ENCODE measurements at places on chromosomes 6 and 20.

GRCh38 chr6:14732226-14732843 is 513.5 kb upstream of the JARID2 start:
- no peak for DNase-seq

DNA sequence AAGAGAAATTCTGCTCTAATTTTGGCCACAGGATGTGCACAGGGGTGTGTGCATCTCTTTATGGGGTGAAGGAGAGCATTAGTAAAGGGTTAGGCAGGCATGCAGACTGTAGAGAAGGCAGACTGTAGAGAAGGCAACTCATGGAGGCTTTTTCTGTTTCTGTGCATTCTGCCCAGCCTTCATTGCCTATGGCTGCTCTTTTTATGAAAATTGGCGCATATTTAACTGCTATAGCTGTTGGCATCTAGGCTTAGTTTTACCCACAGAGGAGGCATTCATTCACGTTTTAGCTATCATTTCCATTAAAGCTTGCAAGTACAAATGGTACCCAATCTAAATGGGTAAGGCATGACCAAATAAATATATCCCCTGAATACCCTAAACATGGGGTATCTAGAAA is 286.8 kb upstream of the ID4 start:
- DNase-seq: no peak

DNA sequence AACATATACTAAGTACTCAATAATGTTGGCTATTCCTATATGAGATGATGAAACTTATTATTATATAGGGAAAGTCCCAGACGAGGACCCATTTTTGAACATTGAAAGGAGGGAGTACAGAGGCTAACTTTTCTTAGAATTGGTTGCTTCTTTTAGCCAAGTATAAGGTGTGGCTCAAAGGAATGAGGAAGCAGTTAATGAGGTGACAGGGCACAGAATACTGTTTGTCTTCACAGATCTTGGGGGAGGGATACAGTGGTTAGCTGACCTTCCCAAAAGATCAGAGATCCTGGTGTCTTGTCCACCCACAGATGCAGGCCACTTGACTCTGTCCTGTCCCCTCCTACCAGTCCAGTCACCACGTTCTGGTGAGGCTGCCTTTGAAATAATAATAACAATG is 67.8 kb upstream of the EPB41L1 start:
- no peak for DNase-seq

DNA sequence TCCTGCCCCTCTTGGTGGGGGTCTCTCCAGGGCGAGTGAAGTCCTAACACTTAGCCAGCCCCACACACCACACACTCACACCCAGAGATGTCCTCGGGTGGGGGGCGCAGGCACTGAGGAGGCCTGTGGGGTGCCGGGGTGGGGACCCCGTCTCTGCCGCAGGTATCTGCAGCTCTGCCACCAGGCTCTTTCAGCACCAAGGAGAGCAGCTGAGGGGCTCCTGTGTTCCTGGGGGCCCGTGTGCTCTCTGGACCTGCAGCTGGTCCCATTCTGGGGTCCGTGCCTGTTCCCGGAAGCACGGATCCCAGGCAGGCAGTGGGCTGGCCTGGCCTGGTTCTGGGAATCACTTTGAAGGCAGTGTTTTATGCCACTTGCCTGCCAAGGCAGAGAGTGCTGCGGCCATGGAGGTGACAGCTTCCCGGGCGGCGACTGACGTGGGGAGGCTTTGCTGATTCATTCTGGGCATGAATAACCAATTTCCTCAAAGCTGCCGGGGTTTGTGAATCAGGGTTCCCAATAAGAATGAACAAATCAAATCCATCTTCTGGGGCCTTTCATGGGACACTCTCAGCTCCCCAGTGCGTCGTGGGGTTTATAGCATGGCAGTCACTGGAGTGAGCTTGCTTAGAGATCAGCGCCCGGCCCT is 54.4 kb upstream of the SLCO4A1 start:
- no peak for DNase-seq

DNA sequence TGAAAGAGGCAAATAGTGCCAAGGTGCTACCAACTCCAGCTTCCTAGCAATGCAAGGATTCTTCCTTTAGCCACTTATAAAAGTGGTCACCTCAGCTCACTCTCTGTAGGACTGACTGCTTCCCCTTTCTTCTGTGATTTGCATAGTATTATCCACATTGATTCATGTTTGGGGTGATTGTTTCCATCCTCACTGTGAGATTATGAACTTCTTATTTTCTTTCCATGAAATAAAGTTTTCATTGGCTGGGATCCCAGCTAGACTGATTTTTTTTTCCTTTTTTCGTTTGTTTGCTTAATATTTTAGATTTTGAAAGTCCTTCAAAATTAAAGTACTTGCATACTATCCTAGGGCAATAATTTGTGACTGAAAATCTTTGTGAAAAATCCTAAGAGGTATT is 50.5 kb downstream of the EYA4 start:
- no peak for DNase-seq

DNA sequence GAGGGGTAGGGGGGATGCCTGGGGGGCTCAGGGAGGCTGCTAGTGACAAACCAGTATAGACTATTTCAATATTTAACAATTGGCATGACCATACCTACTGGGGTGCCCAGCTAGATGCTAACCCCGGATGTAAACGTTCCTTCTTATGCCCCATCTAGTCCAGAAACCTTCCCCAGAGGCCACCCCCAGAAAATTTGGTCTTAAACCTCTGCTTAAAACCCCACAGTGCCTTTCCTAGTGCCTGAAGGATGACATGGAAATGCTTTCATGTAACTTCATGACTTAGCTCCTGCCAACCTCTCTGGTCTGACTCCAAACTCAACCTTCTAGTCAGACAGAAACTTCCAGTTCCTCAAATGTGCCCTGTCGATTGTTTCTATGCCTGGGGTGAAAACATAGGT is 52.0 kb downstream of the JPH2 start:
- no peak for DNase-seq

- no peak for DNase-seq
These were observed 116.6 kb downstream of the MRPL14 start for GRCh38 chr6:44010411-44011349.

DNA sequence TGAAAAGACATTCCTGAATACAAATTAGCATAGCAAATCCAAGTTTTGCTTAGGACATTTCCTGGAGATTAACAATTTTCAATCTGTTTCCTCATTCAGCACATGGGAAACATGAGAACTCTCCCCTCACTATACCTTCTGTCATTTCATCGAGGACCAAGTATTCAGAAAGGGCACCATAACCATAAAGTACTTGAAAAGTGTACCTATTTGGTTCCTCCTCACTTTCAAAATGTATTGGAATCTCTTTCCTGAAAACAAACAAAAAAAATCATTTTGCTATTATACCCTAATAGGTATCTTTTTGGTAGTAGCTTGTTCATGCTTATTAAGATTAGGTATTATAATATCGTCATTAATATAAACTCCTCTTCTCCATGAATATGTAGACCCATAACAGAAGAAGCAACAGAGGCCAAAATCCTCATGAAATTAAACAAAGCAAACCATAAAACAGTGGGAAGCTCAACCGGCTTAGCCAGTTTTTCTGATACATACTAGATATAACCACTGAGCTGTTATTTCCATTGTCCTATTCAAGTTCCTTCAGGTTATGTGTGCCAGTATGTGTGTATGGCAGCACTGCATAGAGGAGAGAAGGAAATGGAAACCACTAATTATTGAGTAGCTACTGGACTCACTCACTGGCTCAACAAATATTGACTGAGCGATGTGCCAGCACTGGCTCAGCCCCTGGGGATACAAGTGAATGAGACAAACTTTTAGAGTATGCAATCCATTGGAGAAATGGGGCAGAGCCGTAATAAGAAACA is 274.0 kb downstream of the MAFB start:
- no peak for DNase-seq

GRCh38 chr6:14763139-14763538 is 482.7 kb upstream of the JARID2 start:
- DNase-seq: no peak

DNA sequence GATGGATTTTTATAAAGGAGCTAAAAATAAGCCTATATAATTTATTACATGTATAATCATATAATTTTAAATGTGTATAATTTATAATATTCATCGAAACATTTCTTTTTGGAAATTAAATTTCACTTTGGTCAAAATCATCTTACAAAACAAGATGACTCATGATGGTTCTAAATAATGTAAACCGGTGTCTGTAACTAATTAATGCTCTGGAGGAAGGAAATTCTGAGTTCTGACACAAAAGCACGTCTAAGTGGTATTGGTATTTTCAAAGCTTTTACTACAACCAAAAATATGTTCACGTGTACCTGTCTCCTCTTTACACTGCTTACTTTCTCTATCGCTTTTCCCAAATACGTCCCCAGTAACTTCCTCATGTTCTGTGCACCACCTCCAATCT is 134.1 kb downstream of the MTHFD1L start:
- no peak for DNase-seq

GRCh38 chr6:82144852-82145340 is 102.6 kb downstream of the IBTK start:
- DNase-seq: no peak

- DNase-seq: no peak
These were observed 5.8 kb upstream of the HMGCLL1 start for GRCh38 chr6:55584654-55585354.

- DNase-seq: no peak
These were observed 18.1 kb downstream of the CST9 start for GRCh38 chr20:23587631-23588030.

- DNase-seq: no peak
These were observed 6.0 kb downstream of the SDC4 start for GRCh38 chr20:45341939-45342854.

DNA sequence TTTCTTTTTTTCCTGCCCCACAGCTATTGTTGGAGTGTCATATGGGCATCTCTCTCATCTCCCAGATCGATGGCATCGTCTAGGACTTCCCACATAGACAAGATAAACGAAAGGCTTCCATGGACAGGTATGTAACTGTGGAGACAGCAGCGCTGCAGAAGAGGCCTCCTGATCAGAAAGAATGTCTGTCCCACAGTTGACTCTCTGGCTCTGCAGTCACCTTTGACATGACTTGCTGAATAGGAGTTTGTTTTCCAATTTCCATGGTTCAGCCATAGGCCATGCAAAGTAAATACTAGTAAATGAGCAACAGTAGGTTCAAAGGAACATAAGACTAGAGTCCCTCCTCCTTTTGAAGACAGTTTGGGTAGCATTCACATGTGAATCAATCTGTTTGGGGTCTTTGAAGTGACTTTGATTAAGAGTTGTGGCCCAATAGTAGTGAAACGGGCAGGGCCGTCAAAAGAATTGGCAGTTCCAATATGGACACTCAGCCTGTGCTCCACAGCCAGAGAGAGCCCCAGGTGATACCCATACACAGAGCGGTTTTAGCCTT is 134.7 kb upstream of the IFNGR1 start:
- no peak for DNase-seq

GRCh38 chr6:165826487-165827189 is 163.6 kb upstream of the PDE10A start:
- DNase-seq: no peak

DNA sequence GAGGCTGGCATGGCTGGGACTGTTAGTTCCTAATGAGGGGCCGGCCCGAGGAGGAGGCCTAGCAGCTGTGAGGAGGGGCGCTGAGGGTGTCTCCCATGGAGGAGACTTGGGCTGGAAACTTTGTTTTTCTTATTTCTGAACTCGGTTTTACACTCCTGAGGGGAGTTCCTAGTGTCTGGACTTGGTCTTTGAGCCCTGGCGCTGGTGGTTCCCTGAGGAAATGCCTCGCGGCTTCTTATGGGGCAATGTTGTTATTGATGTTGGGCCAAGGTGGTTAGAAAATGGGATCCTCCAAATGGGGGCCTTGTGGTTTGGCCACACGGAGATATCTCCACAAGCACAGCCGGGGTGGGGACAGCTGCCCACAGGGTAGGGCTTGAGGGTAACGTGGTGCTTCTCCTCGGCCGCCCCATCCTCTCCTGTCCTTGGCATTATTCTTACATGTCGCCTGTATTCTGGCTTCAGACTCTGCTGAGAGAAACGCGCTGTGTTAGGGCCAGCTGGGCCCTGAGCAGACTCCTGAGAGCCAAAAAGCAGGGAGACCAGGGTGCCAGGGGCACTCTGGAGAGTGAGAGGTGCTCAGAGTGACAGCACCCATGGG is 136.9 kb downstream of the FOXO3 start:
- DNase-seq: no peak

DNA sequence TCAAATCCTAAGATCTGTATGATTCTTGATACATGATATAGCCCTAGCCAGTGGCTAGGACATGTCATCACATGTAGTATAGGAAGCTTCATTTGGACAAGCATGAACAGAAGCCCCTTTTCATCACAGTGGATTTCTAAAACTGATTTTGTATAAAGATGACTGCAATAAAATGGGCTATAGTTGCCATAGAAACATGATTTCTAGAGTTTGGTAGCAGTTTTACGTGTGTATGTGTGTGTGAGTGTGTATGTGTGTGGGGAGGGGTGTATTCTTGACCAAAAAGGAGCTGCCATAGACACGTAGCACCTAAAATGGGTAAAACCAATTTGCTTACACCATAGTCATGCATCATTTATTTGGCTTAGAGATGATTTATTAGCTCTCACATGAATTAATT is 200.5 kb upstream of the CNR1 start:
- DNase-seq: no peak

- no peak for DNase-seq
These were observed 217.9 kb downstream of the PLCB4 start for GRCh38 chr20:9286501-9287461.

GRCh38 chr6:108562503-108562993 is 1.8 kb downstream of the FOXO3 start:
- DNase-seq: no peak

GRCh38 chr6:164005004-164005711 is 590.6 kb downstream of the QKI start:
- no peak for DNase-seq

- no peak for DNase-seq
These were observed 41.4 kb upstream of the ANGPT4 start for GRCh38 chr20:957544-957943.

GRCh38 chr20:24990810-24991252 is 1.7 kb downstream of the APMAP start:
- no peak for DNase-seq

- no peak for DNase-seq
These were observed 139.9 kb upstream of the LAMP5 start for GRCh38 chr20:9374480-9374879.

- no peak for DNase-seq
These were observed 65.9 kb downstream of the BFSP1 start for GRCh38 chr20:17465236-17465635.

DNA sequence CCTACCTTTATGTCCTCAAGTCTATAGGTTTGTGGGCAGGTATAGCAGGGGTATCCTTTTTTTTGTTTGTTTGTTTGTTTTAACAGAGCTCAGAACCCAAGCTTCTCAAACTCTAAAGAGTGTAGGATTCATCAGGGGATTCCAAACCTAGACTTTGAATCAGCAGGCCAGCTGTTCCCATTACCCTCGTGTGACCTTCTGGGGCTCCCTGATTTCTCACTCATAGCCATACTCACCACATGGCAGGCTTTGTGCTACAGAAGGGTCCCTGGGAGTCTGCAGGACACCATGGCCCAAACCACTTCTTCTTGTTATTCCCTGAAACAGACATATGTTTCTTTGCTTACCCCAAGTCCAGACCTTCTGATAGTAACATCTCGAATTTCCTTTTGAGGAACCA is 350.8 kb upstream of the TSHZ2 start:
- no peak for DNase-seq

GRCh38 chr6:167244064-167244960 is 46.8 kb upstream of the UNC93A start:
- DNase-seq: no peak

GRCh38 chr20:46618316-46619100 is 32.8 kb downstream of the SLC13A3 start:
- no peak for DNase-seq
